Sigmoid colon (tissue), 7 donors: ENCODE measurements at places on chromosomes 13 and 19.

- H3K27ac ChIP-seq: no peak overlapping the region
- H3K36me3 ChIP-seq: no peaks in the 10 kb centered on the region
- DNase-seq: no peak
- no peak overlapping the region for H3K4me3 ChIP-seq
Measured at GRCh38 chr19:16160943-16161560, 12.3 kb downstream of the CIB3 start.

- H3K4me3 ChIP-seq: no peak overlapping the region
- H3K27ac ChIP-seq: no peak overlapping the region
- H3K27me3 ChIP-seq: no peaks in the 10 kb centered on the region
- no peaks in the 10 kb centered on the region for H3K36me3 ChIP-seq
Measured at GRCh38 chr19:29308977-29309590, 96.1 kb upstream of the UQCRFS1 start.

- H3K36me3 ChIP-seq: no peaks in the 10 kb centered on the region
- no peak overlapping the region for H3K27ac ChIP-seq
- peak overlapping the region; percentile 53 for H3K4me3 ChIP-seq
- no peak for DNase-seq
Measured at GRCh38 chr13:28492569-28493367, 2.2 kb downstream of the FLT1 start.

DNA sequence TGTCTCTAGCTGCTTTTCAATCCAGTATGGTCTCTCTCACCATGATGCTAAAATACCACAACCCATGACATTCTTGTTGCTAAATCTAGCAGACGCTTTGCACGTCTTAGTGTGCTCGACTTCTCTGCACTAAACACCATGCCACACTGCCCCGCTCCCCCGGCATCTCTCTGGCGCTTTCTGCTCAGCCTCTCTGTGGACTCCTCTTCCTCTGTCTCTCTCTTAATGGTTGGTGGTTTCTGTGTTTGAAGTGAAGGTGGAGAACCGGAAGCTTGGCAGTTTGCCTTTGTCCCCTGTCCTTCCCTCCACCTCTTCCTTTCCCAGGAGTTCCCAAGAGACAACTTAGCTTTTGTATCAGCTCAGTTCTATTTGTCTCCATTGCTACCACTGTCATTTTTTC, 8.8 kb downstream of the ERCC5 start:
- peaks cover 50% of the 10 kb centered on the region for H3K36me3 ChIP-seq
- no peak overlapping the region for H3K27ac ChIP-seq
- H3K4me1 ChIP-seq: no peaks in the 10 kb centered on the region
- no peaks in the 10 kb centered on the region for H3K27me3 ChIP-seq
- no peak overlapping the region for H3K4me3 ChIP-seq

DNA sequence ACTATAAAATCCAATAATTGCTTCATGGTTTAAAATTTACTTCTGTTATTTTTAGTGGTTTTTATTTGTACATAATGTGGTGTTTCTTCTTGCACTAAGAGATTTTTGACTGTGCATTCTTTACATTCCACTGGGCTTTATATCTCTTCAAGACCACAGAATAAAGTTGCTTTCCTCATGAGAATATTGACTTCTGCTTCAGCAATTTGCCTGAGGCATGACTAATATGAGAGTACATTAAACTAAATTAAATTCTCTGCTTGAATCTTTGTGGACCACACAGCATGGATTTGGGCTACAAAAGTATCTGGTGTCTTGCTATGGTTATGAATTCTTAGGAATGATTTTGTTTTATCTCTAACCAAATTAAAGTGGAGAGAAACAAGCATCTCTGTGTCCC, 1463.4 kb upstream of the PCDH20 start:
- no peak overlapping the region for H3K4me3 ChIP-seq
- no peaks in the 10 kb centered on the region for H3K27me3 ChIP-seq
- no peak overlapping the region for H3K27ac ChIP-seq
- no peak for DNase-seq
- H3K36me3 ChIP-seq: no peaks in the 10 kb centered on the region
- H3K4me1 ChIP-seq: no peaks in the 10 kb centered on the region

DNA sequence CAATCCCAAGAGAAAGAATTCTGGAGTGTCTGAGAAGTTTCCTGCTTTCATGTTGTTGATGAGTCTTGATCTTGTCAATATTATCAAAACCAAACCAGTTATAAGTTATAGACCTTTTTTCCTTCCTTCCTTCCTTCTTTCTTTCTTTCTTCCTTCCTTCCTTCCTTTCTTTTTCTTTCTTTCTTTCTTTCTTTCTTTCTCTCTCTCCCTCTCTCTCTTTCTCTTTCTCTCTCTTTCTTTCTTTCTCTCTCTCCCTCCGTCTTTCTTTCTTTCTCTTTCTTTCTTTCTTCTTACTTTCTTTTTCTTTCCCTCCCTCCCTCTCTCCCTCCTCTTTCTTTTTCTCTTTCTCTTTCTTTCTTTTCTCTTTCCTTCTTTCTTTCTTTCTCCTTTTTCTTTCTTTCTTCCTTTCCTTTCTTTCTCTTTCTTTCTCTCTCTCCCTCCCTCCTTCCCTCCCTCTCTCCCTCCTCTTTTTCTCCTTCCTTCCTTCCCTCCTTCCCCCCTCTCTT, at the start of gene OR7G3:
Gene OR7G3, minus strand, starts transcription at position 51 of the 506 bp plus-strand sequence. Its CDS starts 0 bp downstream, at position 51.
- H3K4me3 ChIP-seq: no peak within 1 kb of the TSS
- no peaks in the 10 kb centered on the region for H3K36me3 ChIP-seq
- H3K4me1 ChIP-seq: no peaks in the 10 kb centered on the region
- DNase-seq: no peak

GRCh38 chr19:40400559-40400958, 10.6 kb upstream of the HIPK4 start:
- H3K4me1 ChIP-seq: peaks cover 11% of the 10 kb centered on the region
- H3K27me3 ChIP-seq: no peaks in the 10 kb centered on the region
- H3K4me3 ChIP-seq: no peak overlapping the region
- DNase-seq: no peak
- H3K36me3 ChIP-seq: no peaks in the 10 kb centered on the region

- no peak overlapping the region for H3K4me3 ChIP-seq
- H3K27ac ChIP-seq: peak overlapping the region; percentile 1
- H3K4me1 ChIP-seq: peaks cover 13% of the 10 kb centered on the region
- DNase-seq: no peak
- H3K27me3 ChIP-seq: no peaks in the 10 kb centered on the region
Measured at GRCh38 chr13:45926741-45927140, 75.2 kb upstream of the SIAH3 start.

DNA sequence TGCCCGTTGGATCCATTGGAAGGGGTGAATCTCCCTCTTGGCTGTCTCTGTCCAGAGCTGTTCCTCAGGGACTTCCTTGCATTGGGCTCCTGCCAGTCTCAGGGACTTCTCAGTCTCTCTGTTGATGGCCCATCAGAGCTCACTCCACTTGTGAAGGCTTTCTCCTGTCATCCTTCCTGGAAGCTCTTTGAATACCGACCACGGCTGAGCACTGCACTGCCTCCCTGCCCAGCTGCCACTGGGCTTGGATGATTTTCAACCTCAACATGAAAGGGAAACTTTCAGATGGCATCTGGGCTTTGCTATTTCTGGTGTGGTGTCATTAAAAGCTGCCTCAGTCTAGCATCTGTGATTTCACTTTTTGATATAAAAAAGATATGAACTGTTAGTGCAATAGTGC, 66.1 kb upstream of the ANKRD10 start:
- no peak overlapping the region for H3K27ac ChIP-seq
- no peaks in the 10 kb centered on the region for H3K4me1 ChIP-seq
- no peak for DNase-seq

DNA sequence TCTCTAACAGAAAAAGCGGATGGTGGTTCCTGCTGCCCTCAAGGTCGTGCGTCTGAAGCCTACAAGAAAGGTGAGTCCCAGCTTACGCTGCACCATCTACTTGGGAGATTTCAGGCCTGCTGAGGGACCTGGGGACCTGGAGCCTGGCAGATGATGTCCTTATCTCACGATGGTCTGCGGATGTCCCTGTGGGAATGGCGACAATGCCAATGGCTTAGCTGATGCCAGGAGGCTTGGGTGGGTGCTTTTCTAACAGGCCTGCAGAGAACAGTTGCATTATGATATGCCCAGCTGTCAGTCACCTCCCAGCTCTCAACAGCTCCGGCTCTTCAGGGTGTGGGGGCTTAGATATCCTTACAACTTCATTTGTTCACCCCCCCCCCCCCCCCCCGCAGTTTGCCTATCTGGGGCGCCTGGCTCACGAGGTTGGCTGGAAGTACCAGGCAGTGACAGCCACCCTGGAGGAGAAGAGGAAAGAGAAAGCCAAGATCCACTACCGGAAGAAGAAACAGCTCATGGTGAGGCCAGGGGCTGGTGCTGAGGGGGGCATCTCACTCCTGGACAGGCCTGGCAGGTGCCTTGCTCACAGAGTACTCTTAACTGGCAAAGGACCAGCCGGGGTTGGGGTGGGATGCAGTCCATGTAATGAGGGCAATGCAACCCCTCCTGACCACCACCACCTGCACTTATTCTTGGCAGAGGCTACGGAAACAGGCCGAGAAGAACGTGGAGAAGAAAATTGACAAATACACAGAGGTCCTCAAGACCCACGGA, 3.8 kb downstream of the RPL13A start:
- peaks cover 36% of the 10 kb centered on the region for H3K36me3 ChIP-seq
- no peak for DNase-seq
- no peak overlapping the region for H3K27ac ChIP-seq
- no peaks in the 10 kb centered on the region for H3K4me1 ChIP-seq
- H3K4me3 ChIP-seq: no peak overlapping the region

GRCh38 chr13:21595546-21595822, 8.5 kb downstream of the MICU2 start:
- DNase-seq: no peak
- no peaks in the 10 kb centered on the region for H3K4me1 ChIP-seq
- H3K27me3 ChIP-seq: no peaks in the 10 kb centered on the region
- no peak overlapping the region for H3K4me3 ChIP-seq

DNA sequence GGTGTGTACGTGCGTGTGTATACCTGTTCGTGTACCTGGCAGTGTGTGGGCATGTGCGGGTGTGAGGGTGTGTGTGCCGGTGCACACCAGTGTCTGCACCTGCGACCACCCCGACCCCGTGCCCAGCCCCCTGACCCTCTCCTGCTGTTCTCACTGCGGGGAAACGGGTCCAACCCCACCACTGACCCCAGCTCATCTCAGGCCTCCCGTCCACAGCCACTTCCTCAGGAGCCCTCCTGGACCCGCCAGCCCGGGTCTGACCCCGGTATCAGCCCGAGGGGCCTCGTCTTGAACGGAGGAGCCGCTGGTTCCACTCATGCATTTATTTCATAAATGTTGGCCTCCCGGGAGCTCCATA, 23.8 kb upstream of the ONECUT3 start:
- H3K27me3 ChIP-seq: peaks cover 73% of the 10 kb centered on the region
- no peaks in the 10 kb centered on the region for H3K36me3 ChIP-seq
- H3K27ac ChIP-seq: no peak overlapping the region
- DNase-seq: no peak
- peaks cover 11% of the 10 kb centered on the region for H3K4me1 ChIP-seq

DNA sequence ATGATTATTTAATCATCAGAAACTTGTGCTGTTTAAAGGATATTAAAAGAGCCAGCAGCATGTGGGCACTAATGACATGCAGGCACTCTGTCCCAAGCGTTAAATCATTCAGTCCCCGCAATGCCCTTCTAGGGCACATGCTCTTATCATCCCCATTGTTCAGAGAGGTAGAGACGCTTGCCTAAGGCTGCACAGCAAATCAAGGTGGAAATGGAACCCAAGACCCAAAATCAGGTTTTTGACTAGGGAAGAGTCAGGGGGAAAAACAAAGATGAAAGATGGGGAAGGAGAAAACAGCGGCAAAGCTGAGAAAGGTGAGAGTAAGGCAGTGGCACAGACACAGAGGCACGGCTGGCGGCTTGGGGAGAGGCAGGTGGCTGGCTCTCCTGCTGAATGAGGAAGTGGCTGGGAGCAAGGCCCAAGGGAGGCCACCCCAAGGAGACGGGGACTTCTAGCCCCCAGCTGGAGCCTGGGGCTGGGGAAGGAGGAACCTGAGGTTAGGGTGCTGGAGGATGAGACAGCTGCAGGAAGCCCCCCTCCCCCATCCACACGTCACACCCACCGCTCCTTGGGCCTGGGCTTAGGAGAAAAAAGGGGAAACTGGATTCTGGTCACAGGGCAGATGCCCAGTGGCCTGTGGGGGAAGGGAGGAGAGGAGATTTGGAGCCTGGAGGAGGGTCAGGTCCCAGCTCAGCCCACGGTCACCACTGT, 1.0 kb upstream of the TYROBP start:
- peak overlapping the region; percentile 74 for H3K27ac ChIP-seq
- H3K4me1 ChIP-seq: peaks cover 15% of the 10 kb centered on the region
- DNase-seq: peak; percentile 88
- no peaks in the 10 kb centered on the region for H3K27me3 ChIP-seq
- H3K4me3 ChIP-seq: no peak overlapping the region
